ENCODE measurements at places on chromosomes 5 and 9.

GRCh38 chr9:30771760-30772159, 1612.7 kb upstream of the ACO1 start:
- DNase-seq: no peak

DNA sequence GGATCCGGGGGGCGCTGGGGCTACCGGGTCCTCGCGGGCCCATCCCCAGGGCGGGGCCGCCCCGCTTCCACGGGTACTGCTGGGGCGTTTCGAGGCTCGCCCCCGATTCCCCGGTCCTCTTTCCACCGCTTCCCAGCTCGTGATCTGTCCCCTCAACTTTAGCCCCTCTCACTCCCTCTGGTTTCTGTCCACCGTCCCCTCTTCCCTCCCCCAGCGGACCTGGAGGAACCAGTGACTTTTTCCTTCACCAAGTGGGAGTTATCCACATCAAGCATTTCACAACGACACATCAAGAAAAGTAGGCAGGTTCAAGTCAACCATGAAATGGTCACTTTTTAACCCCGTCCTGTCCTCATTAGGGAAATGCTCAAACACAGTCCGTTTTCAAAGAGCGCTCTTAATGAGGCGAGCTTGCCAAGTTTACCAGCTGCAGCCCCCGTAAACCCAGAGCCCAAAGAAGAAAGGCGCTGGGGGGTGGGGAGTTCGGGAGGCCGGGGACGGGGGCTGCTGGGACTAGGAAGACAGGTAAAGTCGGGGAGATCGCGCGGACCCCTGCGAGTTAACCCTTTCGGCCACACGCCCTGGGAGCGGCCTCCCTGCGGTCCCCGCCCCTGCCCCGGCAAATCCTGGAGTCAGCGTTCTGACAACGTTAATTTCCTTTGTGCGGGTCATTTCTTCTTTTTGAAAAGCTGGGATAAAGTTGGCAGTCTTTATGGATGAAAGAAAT, 2.1 kb upstream of the NFIB start:
- DNase-seq: no peak

DNA sequence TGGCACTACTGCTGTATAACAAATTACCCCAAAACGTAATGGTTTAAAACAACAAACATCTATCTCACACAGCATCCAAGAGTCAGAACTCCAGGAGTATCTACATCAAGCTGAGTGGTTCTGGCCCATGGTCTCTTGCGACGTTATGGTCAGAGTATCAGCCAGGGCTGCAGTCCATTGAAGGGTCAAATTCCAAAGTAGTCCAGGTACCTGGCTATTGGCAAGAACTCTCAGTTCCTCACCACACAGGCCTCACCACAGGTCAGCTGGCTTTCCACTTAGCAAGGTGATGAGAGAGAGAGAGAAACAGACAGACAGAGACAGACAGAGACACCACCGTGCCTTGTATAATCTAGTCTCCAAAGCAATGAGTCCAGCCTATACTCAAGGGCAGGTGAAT, 22.6 kb downstream of the EPB41L4A start:
- no peak for DNase-seq

- DNase-seq: no peak
Observed at GRCh38 chr5:52945040-52945439, 44.1 kb upstream of the ITGA2 start.

GRCh38 chr5:36756848-36757247, 119.7 kb upstream of the NIPBL start:
- DNase-seq: no peak

DNA sequence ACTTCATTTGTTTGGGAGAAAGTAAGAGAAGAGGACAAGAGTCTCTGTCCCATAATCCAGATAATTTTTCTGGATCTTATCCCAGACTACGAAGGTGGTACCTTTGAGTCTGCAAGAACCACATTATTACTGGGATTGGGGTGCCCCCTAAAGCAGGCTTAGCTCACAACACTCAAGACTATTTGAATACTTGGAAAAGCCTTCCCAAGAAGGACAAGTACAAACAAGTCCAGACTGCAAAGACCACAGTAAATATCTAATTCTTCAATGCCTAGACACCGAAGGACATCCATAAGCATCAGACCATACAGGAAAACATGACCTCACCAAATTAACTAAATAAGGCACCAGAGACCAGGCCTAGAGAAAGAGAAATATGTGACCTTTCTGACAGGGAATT, 40.2 kb upstream of the TMED7 start:
- DNase-seq: no peak

- DNase-seq: no peak
Observed at GRCh38 chr9:86135371-86135770, 36.0 kb upstream of the GOLM1 start.

- DNase-seq: no peak
Observed at GRCh38 chr9:95023217-95024003, 294.1 kb downstream of the FANCC start.

DNA sequence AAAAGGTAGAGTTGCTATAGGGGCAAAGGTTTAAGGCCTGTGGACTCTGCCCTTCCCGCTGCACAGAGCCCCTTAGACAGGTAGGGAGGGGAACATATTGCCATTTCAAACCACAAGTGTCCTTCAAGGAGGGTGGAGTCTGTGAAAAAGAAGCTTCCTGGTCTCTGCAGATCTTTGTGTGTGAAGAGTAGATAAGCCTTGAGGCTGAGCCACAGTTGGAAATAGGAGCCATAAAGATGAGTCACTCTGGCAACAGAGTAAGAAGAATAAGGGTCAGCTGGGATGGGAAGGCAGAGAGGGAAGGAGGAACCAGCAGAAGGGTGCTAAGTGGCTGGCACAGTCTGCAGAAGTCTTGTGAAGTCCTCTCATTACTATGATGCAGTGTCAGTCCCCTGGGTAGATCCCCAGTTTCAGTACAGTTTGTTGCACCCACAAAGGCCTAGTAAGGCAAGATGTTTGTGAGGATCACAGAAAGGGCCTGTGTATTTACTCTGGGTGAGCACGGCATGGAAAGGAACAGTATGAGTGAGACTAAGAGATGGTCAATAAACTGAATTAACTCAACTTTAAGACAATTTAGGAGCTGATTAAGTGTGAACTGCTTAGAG, 18.1 kb downstream of the GRXCR2 start:
- no peak for DNase-seq

DNA sequence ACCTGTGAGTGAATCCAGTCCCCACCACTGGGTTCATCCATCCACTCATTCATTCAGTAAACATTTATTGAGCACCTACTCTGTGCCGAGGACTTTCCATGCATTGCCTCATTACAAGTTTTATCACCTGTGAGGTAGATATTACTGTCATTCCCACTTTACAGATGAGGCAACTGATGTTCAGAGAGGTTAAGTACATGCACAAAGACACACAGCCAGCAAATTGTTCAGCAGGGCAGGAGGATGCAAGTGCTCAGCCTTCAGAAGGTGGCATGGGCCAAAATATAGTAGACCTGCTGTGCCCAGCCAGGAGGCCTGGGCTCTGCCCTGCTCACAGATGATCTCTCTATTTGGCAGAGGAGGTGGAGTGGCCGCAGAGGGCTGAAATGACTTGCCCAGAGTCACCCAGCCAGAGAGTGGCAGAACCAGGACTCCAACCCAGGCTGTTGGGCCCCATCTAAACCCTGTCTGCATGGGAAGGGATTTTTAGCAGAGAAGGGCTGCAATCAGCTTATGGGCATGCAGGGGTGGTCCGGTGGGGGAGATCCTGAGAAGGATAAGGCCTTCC, 7.6 kb upstream of the NEURL1B start:
- no peak for DNase-seq

DNA sequence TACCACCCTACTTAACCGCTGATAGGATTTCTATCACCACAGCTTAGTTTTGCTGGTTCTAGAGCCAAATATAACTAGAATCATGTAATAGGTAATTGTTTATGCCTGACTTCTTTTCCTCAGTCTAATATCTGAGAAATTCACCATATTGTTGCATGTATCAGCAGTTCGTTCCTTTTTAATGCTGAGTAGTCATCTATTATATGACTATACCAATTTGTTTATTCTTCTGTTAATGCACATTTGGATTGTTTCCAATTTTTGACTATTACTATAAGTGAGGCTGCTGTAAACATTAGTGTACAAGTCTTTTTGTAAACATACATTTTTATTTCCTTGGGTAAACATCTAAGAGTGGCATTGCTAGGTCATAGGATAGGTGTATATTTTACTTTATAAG, 25.9 kb downstream of the CSNK1G3 start:
- DNase-seq: no peak

GRCh38 chr5:132483661-132484390, 6.7 kb downstream of the IRF1 start:
- DNase-seq: no peak

DNA sequence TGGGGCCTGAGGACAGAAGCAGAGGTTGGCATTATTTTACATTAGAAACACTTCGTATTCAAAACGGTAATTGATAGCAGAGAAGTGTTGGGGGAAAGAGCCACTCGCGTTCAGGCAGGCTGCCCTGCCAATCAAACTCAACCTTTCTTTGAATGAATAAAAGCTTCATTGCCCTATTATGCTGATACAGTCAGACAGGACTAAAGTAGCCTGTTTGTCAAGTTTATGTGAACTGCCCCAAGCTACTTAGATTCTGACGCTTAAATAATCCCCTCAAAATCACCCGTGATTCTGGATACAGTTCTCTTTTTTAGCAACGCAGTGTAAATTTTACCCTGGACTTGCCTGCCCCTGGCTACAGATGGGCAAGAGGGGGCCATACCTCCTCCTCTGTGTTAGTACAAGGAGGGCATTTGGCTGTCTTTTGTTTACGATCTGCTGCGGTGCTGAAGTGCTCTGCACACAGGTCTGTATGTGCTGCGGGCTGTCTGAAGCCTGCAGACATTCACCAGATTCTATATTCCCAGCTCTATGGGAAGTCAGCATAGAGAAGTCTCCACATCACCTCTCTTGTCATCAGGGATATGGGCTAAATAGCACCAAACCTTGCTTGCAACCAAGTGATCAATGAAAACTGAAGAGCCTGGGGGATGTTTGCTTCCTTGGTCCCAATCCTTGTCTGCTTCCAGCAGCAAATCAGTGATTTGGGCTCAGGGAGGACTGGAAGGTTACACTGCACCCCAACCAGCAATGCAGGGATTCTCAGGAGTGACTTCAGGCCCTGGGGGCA, 218.4 kb downstream of the EBF1 start:
- DNase-seq: no peak

DNA sequence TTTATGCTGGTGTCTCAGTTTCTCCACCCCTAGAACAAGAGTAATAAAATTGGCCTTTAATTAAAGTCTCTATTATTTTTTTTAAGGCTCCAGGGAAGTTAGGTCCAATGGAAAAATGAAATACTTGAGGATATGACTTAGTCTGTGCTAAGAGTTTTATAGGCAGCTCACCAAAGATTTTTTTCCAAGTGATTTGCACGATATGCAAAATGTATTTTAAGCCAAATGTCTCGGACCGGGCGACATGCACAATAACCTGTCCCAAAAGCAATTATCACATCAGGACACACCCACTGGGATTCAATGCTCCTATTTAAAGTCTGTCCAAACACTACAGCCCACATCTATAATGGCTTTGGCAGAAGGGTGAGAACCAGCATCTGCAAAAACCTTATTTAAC, 136.1 kb upstream of the ANKH start:
- no peak for DNase-seq

GRCh38 chr9:82920154-82920553, 142.8 kb downstream of the RASEF start:
- DNase-seq: no peak

DNA sequence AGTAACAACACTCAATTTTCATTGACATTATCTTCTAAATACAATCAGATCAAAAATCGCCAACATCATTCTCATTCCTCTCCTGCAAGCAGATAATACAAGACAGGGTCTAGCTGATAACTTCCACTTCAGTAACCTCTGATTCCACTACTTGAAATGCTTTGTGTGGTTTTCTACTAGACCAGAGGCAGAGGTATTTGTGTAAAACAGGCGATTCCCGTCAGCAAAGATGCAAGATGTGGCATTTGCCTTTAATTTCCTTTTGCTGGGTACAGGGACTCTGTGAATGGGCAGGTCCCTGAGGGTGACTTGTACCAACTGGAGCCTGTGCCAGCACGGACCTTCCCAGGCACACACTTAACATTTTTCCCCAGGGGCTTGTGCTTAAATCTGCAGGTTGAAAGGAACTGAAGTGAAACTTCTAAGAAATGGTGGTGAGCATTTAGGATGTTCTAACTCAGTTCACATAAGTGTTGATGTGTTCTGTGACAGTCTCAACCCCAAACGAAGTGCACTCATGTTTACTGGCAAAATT, 625.5 kb upstream of the WWC1 start:
- no peak for DNase-seq

GRCh38 chr5:91302958-91303357, 80.2 kb downstream of the ARRDC3 start:
- DNase-seq: no peak

DNA sequence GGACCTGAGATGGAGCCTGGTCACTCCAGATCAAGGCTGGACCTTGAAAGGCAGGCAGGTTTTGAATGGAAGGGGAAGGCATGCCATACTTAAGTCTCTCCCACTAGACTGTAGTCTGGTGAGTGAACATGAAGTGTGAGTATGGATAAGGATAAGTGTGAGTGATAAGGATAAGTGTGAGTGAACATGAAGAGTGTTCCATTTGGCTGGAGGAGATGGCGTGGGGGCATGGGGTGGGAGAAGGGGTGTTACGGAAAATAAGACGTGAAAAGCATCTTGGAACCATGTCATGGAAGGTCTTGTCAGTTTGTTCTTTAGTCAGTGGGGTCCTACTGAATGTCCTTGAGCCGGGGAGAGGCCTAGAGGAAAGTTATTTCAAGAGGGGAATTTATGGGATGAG, 32.8 kb downstream of the HMGXB3 start:
- no peak for DNase-seq

- no peak for DNase-seq
Observed at GRCh38 chr9:107749787-107750444, 260.3 kb upstream of the KLF4 start.

- no peak for DNase-seq
Observed at GRCh38 chr9:103819936-103820335, 274.2 kb upstream of the SMC2 start.

DNA sequence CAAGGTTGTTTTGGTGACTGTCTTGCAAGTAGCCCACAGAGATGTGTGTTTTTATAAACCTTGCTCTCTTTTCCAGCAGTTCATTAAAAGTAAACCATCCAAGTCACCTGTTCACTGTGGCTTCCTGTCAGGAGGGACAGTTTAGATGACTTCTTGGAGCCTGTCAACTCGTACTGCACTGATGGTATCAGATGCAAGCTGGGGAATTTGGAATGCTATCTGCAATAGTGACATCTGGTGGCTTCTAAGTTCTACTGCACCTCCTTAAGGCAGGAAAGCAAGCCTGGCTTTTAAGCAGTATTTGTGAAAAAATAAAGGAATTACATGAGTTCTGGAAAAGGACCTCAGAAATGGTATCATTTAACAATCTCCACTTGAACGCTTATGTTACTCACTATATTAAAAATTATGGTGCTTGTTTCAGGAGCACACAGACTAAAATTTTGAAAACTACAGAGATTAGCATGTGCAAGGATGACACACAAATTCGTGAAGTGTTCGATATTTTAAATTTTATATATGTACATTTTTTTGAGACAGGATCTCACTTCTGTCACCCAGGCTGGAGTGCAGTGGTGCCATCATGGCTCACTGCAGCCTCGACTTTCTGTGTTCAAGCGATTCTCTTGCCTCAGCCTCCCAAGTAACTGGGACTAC, 164.0 kb downstream of the TTC39B start:
- DNase-seq: no peak

All from stimulated activated CD4-positive, alpha-beta T cell treated with anti-CD3 and anti-CD28 coated beads, Interleukin-1b, Interleukin-23, amount 100 ng/mL, for 1 hour (primary cell).